Activated T-cell treated with anti-CD3 and anti-CD28 coated beads, Interleukin-2, amount 50 U/mL, for 48 hours (primary cell): ENCODE measurements at places on chromosomes 5 and 9.

DNA sequence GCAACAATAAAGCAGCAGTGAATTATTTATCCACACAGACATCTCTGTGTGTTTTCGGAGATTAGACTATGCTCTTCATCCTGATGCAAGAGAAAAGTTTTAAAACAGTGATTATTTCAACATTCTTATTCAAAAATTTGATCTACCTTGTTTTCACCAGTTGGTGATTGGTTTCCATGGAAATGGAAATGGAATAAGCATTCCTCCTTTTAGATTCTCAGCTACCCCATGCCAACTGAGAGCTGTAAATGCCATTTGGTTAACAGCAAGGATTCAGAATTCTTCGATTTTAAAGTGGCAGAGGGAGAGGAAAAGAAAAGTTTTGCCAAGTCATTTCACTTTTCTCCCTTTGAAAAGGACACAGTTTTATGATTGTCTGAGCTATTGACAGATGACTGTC is 154.7 kb downstream of the PCSK5 start:
- no peak for DNase-seq

- DNase-seq = no peak
Observed at GRCh38 chr5:160520609-160521391, 99.1 kb downstream of the PTTG1 start.

- DNase-seq = no peak
Observed at GRCh38 chr9:101966691-101967090, 228.2 kb upstream of the GRIN3A start.

DNA sequence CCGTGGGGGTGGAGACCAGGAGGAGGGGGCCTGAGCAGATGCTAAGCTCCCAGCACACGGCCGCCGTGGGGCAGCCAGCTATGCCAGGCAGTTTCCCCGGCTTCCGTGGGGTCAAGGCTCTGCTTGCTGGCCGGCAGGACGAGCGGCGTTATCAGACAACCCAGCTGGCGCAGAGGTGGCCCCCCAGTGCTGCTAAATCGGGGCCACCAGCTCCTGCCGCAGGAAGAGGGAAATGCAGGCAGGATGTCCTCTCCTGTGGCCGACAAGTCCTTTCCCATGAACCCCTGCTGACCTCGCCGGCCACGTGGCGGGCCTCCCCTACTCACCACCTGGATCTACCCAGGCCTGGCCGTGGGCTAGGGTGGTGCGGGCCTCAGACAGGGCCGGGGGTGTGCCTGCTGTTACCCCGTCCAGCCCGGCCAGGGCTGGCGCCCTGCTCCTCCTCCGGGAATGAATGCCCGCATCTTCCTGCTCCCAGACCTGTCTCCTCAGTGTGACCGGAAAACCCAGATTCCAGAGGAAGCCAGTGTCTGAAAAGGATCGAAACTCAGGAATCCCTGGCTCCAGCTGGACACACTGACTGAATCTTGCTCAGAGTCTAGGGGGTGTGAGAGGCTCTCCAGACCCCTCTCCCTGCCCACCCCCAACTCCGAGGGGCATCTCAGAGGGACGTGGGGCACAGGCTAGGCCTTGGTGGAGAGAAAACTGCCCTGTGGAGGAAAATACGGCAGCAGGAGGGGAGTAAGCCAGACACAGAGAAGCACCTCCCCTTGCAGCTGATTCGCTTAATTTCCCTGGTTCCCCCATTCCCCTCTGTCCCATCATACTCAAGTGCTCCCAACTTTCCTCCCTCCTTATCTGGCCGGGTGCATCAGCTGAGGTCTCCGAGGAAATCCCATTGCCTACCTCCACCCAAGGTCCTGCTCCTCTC is 3.9 kb downstream of the FLT4 start:
- DNase-seq = no peak

DNA sequence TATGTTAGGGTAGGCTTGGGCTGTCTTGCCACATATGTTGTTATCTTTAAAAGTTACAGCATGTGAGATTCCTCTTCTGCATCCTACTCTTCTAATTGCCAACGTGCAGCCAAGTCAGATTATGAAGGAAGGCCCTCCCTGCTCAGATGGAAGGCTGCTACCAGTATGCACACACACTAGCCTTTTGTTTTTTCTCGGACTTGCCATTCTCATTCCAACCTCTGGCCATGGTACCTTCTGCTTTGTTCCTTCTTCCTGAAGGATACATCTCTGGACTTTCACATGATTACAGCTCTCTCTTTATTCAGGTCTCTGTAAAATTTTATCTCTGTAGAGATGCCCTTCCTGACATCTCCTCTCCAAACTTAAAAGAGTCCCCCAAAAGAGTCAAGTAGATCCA is 12.8 kb upstream of the OTP start:
- no peak for DNase-seq

DNA sequence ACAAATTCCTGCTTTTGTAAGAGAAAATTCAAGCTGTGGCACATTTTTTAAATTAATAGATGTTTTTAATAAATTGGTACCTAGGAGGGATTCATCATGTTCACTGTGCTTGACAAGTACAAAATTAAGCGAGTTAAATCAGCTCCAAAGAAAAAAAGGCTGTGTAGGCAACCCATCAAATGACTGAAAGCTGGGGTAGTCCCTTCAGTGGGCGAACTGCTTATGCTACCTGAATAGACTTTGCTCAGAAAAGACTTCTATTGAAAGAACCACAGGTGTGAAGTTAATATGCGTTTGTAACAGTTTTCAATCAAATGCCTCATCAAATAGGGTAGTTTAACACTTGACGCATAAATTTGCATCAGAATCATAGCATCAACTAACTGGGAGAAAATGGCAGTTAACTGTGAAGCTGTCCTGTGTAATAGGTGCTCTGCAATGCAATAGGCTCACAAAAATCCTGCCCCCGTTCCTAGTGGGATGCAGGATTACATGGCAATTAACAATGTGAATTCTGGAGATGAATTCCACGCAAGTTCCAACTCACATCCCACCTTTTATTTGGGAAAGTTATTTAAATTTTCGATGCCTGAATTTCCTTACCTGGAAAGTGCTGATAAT is 14.4 kb upstream of the ARL15 start:
- no peak for DNase-seq

- no peak for DNase-seq
Observed at GRCh38 chr9:70085241-70085640, 41.6 kb downstream of the MAMDC2 start.

GRCh38 chr9:78191931-78192330 is 43.9 kb upstream of the CEP78 start:
- no peak for DNase-seq

DNA sequence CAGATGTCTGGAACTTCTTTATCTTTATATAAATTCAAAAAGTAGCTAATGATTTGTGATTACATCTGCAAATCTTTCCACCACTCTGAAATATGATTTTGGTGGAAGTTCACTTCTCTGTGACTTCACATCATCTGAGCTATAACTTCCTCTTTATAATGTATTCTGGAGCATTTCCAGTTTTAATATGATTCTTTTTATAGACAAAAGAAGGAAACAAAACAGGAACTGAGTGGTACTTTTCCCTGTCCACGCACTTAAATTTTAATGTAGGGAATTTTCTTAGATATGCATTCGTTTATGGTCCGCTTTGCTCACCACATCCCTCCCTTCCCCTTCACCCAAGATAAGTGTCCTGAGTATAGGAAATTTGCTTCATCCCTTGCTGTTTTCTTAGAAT is 333.5 kb downstream of the CHSY3 start:
- no peak for DNase-seq

DNA sequence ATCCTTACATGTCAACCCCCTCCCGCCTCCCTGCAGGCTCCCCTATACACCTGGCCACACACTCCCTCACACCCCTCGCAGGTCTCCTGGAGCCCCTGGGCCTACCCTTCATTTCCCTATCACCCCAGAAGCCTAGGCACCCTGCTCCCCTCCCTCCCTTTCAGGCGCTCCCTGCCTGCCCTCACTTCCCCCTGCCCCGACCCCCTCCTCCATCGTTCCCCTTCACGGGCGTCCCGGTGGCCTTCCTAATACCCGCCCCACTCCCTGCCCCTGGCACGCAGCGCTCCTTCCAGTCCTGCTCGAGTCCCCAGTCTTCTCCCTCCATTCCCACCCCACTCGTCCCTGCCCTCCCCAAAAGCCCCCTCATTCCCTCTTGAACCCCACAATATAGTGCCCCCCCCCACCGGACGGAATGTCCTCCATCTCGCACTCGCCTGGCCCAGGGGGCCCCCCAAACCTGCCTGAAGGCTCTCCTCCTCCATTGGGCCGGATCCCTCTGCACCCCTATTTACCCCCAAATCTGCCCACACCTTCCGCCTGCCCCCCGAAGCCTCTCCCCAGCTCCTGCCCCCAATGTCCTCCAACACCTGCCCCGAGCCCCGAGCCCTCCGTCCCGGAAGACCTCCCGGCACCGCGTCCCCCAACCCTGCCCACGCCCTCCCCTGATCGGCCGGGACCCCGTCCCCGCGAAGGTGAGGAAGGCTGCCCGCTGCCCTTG is 746 bp downstream of the STRBP start:
- peak; percentile 32 for DNase-seq

GRCh38 chr5:67475489-67475888 is 278.9 kb upstream of the CD180 start:
- DNase-seq = no peak

DNA sequence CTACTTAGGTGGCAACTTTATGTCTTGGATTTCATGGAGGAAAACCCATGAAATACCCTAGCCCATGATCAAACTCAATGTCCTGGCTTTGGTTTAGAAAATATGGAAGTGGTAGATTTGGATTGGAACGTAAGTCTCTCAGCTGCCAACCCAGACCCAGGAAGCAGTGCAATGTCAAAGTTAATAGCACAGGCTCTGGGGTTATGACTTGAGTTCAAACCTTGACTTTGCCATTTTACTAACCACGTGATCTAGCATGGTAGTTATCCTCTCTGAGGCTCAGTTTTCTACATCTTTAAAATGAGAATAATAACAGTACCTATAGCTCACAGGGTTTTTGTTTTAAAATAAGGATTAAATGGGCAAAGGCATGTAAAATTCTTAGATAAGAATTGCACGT is 13.8 kb downstream of the FYB1 start:
- DNase-seq = no peak

- DNase-seq = no peak
Observed at GRCh38 chr9:35859310-35859989, 10.8 kb downstream of the OR13J1 start.

DNA sequence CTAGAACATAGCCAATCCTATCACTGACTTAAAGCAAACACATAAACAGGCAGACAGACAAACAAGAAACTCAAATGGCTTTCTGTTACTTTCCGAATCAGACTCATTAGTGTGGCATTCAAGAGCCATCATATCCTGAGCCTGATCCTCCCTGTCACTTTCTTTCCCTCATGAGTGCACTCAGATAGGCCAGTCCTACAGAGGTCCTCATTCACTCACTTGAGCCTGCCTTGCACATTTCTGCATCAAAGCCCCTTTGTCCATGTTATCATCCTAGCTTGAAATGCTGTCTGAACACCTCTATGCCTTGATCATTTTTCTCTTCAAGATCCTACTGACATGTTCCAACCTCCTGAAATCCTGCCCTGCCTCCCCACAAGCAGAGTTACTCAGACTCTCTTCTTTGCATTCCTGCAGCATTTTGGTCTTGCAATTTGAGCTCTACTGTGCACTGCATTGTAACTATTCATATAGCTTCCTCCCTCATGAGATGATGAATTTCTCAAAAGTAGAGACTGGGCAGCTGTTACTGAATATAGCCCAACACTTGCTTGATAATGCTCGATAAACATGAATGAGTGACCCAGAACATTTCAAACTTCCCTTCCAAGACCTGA is 126.9 kb downstream of the PALM2AKAP2 start:
- no peak for DNase-seq

GRCh38 chr5:134435560-134435959 is 23.9 kb upstream of the CDKN2AIPNL start:
- DNase-seq = peak; percentile 38

- DNase-seq = peak; percentile 86
Observed at GRCh38 chr5:132386644-132387286, 17.3 kb downstream of the SLC22A5 start.

DNA sequence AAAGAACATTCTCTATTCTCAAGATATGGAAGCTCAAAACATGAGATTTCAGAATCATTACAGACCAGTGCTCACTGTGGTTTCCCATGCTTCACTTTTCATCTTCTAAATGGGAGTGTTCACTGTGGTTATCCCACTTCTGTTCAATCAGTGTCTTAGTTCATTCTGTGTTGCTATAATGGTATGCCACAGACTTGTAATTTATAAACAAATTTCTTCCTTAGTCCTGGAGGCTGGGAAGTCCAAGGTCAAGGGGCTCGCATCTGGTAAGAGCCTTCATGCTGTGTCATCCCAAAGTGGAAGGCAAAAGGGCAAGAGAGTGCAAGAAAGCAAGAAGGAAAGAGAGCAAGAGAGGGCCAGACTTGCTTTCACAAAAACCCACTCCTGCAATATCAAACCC is 146.3 kb downstream of the TTC39B start:
- no peak for DNase-seq

DNA sequence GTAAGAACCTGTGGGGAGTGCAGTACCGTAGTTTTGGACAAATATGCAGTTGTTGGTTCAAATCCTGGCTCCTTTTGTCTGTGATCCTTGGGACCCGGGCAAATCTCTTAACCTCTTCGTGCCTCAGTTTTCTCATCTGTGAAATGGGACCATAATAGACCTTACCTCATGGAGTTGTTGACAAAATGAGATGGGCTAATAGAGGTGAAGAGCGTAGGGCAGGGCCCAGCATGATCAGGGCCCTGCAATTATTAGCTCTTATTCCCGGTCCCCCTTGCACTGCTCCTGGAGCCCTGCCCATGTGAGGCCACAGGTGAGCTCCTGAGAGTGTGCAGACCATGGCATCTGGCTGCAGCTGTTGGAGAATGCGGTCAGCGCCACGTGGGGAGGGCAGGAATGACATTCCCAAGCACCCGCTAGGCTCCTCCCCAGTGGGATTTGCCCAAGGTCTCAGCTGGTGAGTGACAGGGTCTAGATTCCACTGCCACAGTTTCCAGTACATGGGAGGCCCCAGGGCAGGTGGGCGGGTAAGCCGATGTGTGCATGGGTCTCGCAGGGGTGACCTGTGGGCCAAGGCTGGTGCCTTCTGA is 41.0 kb downstream of the NEK6 start:
- DNase-seq = no peak

- no peak for DNase-seq
Observed at GRCh38 chr5:138359621-138360020, 7.1 kb downstream of the KDM3B start.

- no peak for DNase-seq
Observed at GRCh38 chr9:32431196-32431595, 46.8 kb downstream of the ACO1 start.

DNA sequence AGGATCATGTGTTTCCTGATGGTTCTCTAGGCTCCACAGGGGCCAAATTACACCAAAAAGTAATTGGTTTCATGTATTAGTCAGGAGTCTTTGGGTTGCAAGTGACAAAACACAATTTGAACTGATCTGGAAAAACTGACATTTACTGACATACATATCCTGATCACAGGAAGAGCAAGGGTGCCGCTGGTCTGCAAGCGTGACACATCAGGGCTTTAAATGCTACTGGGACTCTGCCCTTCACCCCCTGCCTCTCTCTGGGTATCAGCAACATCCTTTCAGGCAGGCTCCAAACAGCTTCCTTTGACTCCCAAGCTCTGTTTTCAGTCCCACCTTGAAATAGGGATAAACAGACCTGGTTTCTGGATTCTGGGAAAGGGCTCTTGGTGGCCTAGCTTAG is 197.5 kb downstream of the PALM2AKAP2 start:
- DNase-seq = peak; percentile 51

- DNase-seq = no peak
Observed at GRCh38 chr9:81652058-81652687, 37.2 kb downstream of the TLE1 start.
